Left cardiac atrium (tissue), 4 donors: ENCODE measurements at places on chromosomes 2 and 18. TPM values are rescaled to one million over a fixed set of nuclear protein-coding genes. Genes with fewer than 3 reads are reported as not detected.

Gene ACOXL
- total RNA-seq = not detected

Gene SP140
- total RNA-seq = 0.99 TPM

Gene IL1RL2
- 1.4 TPM for total RNA-seq

Gene RSAD2
- total RNA-seq = 8.0 TPM

Gene HOXD10
- not detected for total RNA-seq

Gene TMEM169
- 0.13 TPM for total RNA-seq

Gene DLGAP1
- 0.47 TPM for total RNA-seq

Gene ALK
- 0.21 TPM for total RNA-seq

Gene CCDC74B
- total RNA-seq = 0.76 TPM

Gene NCKAP5
- total RNA-seq = 5.8 TPM

Gene LRRTM4
- 0.32 TPM for total RNA-seq

Gene GPBAR1
- 6.6 TPM for total RNA-seq

Gene HRH4
- total RNA-seq = not detected

Gene KATNAL2
- 4.1 TPM for total RNA-seq

Gene CXCR4
- total RNA-seq = 7.7 TPM

Gene PPP1R1C
- 5.0 TPM for total RNA-seq

Gene GPR55
- 0.08 TPM for total RNA-seq

Gene MEP1B
- total RNA-seq = not detected

Gene SIX3
- not detected for total RNA-seq

Gene RAMP1
- total RNA-seq = 86.7 TPM

Gene RALBP1
- 41.2 TPM for total RNA-seq

Gene COL3A1
- 202 TPM for total RNA-seq

Gene CPO
- total RNA-seq = 0.34 TPM

Gene SCG2
- total RNA-seq = 0.42 TPM

Gene RESP18
- not detected for total RNA-seq

Gene WDR12
- 39.2 TPM for total RNA-seq

Gene ZSWIM2
- not detected for total RNA-seq

Gene CPLX4
- total RNA-seq = not detected

Gene NT5DC4
- not detected for total RNA-seq

Gene HAAO
- total RNA-seq = 2.5 TPM

Gene MEIS1
- total RNA-seq = 32.4 TPM

Gene GYPC
- total RNA-seq = 77.1 TPM

Gene NOTO
- total RNA-seq = not detected

Gene EMILIN1
- total RNA-seq = 41.1 TPM

Gene THSD7B
- 0.16 TPM for total RNA-seq

Gene PAIP2B
- 15.1 TPM for total RNA-seq

Gene SIX2
- 1.3 TPM for total RNA-seq

Gene PROKR1
- total RNA-seq = 0.12 TPM

Gene ELOA2
- total RNA-seq = not detected

Gene TMEM182
- 138 TPM for total RNA-seq

Gene ABCG5
- not detected for total RNA-seq

Gene TMEM185B
- total RNA-seq = 22.2 TPM

Gene SIGLEC15
- total RNA-seq = not detected

Gene AAK1
- total RNA-seq = 64.7 TPM

Gene TDRD15
- total RNA-seq = not detected

Gene CNRIP1
- total RNA-seq = 19.1 TPM

Gene DOK6
- total RNA-seq = 9.0 TPM

Gene GAREM2
- total RNA-seq = 4.2 TPM

Gene FER1L5
- total RNA-seq = 0.06 TPM

Gene CDKL4
- 0.88 TPM for total RNA-seq

Gene UGT1A6
- total RNA-seq = not detected
